ENCODE measurements at places on chromosomes 7 and 10. TPM values are rescaled to one million over a fixed set of nuclear protein-coding genes. Genes with fewer than 3 reads are reported as not detected.

DNA sequence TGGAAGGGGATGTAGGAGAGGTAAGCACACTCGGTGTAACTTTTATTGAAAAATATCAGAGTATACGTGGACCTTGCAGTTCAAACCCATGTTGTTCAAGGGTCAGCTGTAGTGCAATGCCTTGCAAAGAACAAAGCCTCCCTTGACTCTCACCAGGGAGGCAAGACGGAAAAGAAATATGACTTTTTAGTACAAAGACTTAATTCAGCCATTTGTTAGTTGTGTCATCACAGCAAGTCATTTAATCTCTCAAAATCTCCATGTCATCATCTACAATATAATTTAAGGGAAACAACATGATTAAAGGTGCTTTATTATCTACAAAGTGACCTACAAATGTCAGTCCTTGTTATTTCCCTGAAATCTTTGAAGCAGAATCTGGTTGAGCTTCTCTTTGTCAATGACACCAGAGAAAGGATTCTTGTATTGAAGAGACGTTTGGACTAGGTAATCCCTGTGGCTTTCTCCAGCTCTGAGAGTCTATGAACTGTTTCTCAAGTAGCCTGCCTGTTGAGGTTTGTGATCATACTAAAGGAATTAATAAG is 502.8 kb downstream of the REEP3 start:
- H3K27me3 ChIP-seq = no peaks in the 10 kb centered on the region
- H3K4me1 ChIP-seq = no peaks in the 10 kb centered on the region
- H3K36me3 ChIP-seq = no peaks in the 10 kb centered on the region
- no peak overlapping the region for H3K27ac ChIP-seq
- no peak overlapping the region for H3K4me3 ChIP-seq

DNA sequence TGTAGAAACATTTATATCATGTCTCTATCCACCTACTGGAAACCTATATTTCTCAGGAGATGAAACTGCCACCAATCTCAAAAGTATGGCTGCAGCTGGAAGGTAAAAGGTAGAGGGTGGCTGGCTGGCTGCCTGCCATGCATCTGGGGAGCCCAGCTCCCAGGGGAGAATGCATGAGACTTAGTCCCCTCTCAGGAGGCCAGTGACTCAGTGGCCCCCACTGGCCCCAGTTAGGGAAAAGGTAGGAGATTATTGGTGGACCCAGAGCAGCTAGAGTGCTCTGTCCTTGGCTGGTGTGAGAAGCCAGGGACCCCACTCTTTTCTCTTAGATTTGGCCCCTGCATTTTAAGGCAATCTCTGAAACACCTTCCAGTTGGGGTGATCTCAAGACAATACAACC is 6.8 kb upstream of the NKX2-3 start:
- no peak overlapping the region for H3K27ac ChIP-seq
- no peaks in the 10 kb centered on the region for H3K36me3 ChIP-seq
- no peaks in the 10 kb centered on the region for H3K4me1 ChIP-seq
- no peak for DNase-seq

DNA sequence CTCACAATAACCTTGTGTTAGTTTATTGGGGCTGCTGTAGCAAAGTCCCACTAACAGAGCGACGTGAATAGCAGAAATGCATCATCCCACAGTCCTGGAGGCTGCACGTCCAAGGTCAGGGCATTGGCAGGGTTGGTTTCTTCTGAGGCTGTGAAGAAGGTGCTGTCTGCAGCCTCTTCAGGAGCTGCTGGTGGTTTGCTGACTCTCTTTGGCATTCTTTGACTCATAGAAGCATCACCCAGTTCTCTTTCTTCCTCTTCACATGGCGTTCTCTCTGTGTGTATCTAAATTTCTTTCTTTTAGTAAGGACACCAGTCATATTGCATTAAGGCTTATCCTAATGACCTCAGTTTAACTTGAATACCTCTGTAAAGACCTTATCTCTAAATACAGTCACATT is 428.4 kb upstream of the KLF6 start:
- DNase-seq = no peak
- no peaks in the 10 kb centered on the region for H3K27me3 ChIP-seq

GRCh38 chr7:100826514-100827329 is 601 bp downstream of the EPHB4 start:
- H3K4me3 ChIP-seq = peak overlapping the region; percentile 99
- no peaks in the 10 kb centered on the region for H3K27me3 ChIP-seq
- H3K36me3 ChIP-seq = peaks cover 16% of the 10 kb centered on the region
- DNase-seq = no peak
- H3K4me1 ChIP-seq = peaks cover 5% of the 10 kb centered on the region

- DNase-seq = no peak
- no peaks in the 10 kb centered on the region for H3K27me3 ChIP-seq
- no peaks in the 10 kb centered on the region for H3K4me1 ChIP-seq
- no peaks in the 10 kb centered on the region for H3K36me3 ChIP-seq
- H3K4me3 ChIP-seq = no peak overlapping the region
Observed at GRCh38 chr10:115773832-115774231, 499.2 kb downstream of the GFRA1 start.

GRCh38 chr7:135282561-135283254 is 49.1 kb downstream of the STRA8 start:
- H3K36me3 ChIP-seq = no peaks in the 10 kb centered on the region
- no peaks in the 10 kb centered on the region for H3K27me3 ChIP-seq
- peaks cover 12% of the 10 kb centered on the region for H3K4me1 ChIP-seq
- H3K27ac ChIP-seq = no peak overlapping the region
- H3K4me3 ChIP-seq = no peak overlapping the region

GRCh38 chr7:134287916-134288659 is 28.6 kb downstream of the SLC35B4 start:
- DNase-seq = no peak
- H3K4me3 ChIP-seq = no peak overlapping the region
- no peak overlapping the region for H3K27ac ChIP-seq
- no peaks in the 10 kb centered on the region for H3K27me3 ChIP-seq
- peaks cover 10% of the 10 kb centered on the region for H3K4me1 ChIP-seq

- no peaks in the 10 kb centered on the region for H3K27me3 ChIP-seq
- H3K36me3 ChIP-seq = no peaks in the 10 kb centered on the region
- no peak for DNase-seq
- H3K4me3 ChIP-seq = no peak overlapping the region
Observed at GRCh38 chr7:8932751-8933150, 499.3 kb downstream of the NXPH1 start.

DNA sequence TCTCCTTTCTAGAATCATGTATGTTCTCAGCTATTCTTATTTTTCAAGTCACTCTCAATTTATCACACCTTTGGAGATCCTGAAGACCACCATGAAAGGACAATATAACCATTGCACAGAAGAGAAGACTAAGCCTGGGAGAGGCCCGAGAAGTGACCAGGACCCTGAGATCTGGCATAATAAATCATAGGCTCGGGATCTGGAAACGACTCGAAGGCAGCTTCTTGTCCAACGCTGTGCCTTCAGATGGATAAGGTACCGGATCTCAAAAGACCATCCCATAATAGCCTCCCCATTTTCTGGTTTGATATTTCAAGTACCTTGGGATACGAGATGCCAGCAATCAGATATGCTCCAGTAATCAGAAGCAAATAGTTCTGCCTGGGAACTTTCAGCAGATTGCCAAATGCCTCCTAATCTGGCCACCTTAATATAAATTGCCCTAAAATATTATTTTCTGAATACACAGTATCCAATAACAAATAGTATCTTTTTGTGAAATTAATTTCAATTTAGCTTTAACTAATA is 179.2 kb upstream of the ZMIZ1 start:
- H3K4me1 ChIP-seq = no peaks in the 10 kb centered on the region
- DNase-seq = no peak
- peaks cover 39% of the 10 kb centered on the region for H3K27me3 ChIP-seq
- H3K4me3 ChIP-seq = no peak overlapping the region
- no peak overlapping the region for H3K27ac ChIP-seq
- H3K36me3 ChIP-seq = no peaks in the 10 kb centered on the region

The AGAP5 gene
- 18.2 TPM for total RNA-seq

The MMP21 gene
- total RNA-seq = not detected

The GRM3 gene
- not detected for total RNA-seq

The AZGP1 gene
- not detected for total RNA-seq

The THSD7A gene
- total RNA-seq = 0.06 TPM
